ENCODE measurements at places on chromosomes 6 and 20.

DNA sequence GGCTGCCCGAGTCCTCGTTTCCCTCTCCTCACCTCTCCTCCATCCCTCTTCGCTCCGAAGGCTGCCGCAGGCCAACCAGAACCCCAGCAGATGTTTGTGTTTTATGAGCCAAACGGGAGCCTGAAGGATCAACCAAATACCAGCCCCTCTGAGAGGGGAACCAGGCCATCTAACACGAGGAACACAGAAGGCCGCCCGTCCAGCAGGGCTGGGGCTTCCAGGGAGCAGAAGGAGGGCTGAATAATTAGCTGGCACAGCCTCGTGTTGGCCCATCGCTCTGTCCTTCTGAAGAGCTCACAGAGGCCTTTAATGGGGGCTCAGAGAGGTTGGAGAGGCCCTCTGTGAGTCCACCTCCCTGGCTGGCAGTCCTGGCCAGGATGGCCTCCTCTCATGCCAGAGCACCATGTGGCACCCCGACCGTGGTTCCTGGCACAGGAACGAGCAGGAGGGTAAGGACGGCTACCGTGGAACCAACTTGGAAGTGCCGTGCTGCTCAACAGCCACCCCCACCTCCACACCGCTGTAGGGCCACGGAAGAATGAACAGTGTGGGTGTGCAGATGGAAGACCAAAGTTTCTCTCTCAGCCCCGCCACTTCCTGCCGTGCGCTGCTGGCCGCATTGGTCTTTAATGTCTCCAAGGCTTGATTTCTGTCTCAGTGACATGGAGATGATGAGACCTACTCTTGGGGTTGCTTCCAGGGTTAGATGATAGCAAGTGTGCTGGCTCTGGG is 155.2 kb downstream of the SCML4 start:
- DNase-seq = no peak

- DNase-seq = no peak
Observed at GRCh38 chr6:131288214-131288613, 152.9 kb downstream of the AKAP7 start.

GRCh38 chr6:106979435-106979884 is 4.9 kb upstream of the CD24 start:
- DNase-seq = peak; percentile 64

DNA sequence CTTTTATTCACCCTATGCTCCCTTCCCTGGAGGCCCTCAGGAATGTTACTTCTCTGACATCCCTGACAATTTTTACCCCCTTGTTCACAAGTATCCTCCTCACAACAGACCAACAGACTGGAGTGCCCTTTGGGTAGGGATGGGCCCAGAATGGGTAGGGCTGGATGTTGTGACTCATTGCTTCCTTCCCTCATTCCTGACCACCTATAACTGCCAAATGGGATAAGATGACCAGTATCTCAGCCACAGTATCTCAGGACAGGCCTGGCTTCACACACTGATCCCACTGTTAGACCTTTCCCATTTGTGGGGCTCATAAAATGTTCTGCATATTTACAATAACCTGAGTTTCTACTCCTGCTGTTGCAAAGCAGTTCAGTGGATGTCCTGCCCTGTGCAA is 223.0 kb upstream of the LRFN2 start:
- DNase-seq = no peak

DNA sequence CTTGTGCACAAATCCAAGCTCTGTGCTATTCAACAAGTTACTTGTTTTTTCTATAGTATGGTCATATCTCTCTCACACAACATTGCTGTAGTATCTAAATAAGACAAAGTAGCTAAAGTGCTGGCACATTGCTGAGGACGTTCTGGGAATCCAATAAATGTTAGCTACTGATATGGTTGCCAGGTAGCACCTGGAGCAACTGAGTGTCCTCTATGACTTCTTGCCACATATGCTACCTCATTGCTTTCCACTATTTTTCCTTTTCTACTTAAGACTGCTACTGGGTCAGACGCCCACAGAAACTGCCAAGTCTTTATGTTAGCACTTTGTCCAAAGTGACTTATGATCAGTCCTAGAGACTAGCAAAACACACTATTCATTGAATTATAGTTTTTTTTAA is 85.3 kb downstream of the SYCP2 start:
- DNase-seq = no peak

DNA sequence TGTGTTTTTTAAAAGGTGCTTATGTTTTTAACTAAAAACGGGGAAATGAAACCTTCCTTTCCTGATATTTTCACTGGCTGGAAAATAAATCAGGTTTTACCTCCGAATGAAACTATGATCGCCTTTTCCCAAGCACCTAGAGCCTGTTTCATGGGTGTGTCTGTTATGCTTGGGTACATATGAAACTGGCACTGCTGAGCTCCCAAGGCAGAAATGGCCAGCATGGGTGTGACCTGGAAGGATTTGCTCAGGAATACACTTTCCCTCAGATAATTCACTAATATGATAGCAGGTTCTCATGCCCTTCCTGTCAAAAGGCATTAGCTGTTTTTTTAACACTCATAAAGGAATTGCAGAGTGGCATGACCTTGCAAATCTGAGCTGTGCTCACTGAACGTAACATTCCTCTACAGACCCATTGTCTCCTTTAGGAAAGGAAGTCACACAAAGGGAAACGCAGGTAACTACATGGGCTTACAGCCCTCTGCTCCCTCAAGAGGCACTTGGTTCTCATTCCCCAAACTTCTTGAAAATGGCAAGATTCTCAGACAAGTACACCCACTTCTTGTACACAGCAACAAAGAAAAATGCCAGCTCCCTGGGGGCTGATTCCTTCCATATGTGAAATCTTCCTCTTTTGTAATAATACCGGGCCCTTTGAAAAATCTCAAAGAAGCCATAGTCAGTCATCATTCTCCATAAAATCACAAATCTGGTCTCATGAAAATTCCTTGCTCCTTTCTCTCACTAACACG is 72.7 kb downstream of the METTL24 start:
- no peak for DNase-seq

DNA sequence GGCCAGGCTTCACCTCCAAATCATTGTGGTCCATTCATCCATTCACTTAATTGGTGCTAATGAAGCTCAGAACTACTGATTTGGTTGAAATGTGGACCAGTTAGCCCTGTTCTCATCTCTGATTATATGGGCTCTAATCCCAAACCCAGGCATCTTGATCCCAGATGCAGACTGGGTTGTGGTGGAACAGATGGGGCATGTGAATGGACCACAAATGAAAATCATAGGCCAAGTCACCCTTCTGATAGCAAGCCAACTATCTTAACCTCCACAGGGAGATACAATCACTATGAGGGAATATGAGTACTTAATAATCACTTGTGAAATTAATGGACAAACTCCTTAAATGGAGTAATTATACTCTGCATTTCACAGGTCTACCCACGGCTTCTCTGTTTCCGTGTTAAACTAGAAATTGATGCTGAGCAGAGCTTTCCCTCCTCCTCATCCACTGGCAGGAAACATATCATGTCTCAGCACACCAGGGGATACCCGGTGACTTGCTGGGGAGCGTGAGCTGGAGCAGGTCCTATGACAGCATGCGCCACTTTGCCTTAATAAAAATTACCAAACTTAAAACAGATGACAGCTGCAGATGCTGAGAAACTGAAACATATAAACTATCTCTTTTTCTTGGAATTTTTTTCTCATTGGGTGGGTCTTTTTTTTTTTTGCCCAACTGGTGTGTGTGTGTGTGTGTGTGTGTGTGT is 108.8 kb upstream of the HEY2 start:
- DNase-seq = no peak

DNA sequence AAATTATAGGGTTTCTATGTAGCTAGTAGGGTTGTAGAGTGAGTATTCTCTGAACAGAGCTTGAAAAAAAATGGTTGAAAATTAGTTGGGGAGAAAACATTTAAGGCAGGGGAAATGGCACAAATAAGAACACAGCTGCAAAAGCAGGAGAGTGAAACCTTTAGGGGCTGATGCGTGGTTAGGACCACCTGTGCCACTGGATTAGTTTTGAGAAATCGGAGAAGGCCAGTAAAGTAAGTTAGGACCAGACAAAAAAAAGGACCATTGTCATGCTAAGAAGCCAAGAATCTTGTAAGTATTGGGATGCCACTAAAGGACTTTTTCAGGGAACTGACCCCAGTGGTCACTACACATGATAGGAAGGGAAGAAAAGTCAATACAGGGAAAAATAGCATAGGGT is 9.4 kb downstream of the PLAGL1 start:
- DNase-seq = no peak

GRCh38 chr6:80959034-80959433 is 793.4 kb downstream of the TENT5A start:
- no peak for DNase-seq

GRCh38 chr20:24994470-24995368 is 2.2 kb upstream of the APMAP start:
- peak; percentile 76 for DNase-seq

DNA sequence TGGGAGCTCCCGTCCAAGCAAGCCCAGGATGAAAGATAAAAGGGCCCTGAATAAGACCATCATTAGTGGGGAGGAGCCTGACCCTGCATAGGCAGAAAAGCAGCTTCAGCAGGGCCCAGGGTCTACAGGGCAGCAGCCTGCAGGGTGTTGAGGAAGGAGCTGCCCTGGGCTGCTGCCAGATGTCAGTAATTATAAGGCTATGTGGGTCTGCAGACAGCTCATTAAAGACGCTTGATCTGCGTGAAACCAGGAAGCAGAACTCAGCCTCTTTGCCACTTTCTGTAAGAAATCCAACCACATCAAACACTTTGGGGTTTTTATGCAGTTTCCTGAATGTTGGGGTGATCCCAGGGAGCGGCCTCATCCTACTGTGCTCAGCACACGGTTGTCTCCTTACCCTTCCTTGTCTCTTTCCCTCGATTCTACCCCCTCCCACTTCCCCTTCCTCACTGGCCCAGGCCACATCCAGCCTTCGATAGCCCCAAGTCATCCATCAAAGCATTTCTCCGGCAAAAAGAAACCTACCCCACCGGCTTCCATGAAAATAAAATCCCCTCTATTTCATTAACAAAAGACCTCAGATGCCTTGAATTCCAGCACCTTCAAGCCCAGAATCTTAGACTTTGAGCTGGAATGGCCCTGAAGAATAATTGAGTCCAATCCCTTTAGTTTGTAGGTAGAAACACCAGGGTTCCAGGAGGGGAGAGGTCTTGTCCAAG is 1.0 kb upstream of the TGM6 start:
- no peak for DNase-seq

DNA sequence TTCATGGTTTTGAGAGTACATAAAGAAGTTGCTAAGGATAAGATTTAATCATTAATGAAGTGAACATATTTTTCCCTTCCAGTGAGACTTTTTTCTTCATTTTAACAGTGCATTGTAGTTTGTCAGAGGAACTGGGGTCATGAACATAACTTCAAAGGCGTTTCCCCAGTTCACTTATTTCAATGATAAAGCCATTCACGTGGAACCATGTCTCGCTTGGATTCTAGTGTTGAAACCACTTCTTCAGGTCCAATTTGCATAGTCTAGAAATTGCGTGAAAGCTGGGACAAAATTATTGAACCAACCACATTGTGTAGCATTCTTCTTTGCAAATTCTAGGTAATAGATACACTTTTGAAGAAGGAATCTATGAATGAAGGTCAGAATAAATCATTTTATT is 197.0 kb downstream of the CLIC5 start:
- DNase-seq = no peak

- DNase-seq = no peak
Observed at GRCh38 chr6:157036245-157036711, 259.1 kb downstream of the ARID1B start.

DNA sequence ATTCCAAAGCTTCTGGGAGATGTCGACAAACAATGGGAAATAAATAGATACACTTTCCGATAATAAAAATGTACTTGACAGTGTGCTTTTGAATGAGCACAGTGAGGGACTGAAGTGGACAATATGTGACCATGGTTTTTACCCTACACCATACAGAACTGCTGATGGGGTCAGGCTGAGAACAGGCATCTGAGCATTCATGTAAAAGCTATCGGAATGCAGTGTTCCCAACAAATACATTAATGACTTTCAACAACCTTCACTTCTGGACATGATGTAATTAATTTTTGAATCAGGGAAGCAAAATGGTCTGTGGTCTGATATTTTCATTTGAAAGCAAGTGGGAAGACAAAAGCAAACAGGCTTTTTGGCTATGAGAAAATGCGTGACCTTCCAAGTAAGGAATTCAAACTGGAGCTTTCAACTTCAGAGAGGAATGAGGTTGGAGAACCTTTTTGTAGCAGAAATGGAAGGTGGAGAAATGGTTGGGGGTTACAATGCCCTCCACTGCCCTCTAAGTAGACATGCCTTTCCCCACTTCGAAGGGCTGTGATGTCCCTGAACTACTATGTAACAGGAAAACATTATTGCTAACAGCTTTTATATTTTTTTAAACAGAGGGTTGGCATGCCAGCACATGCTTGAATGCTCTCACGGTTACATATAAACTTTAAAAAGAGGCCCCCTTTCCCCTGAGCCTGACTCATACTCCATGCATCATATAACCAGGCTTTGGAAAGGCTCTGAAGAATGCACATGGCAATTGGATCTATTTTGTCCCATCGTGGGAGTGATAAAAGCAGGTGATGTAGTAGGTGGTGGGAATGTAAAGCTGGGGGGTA is 203.5 kb upstream of the CITED2 start:
- DNase-seq = no peak

GRCh38 chr20:52972190-52972937 is at the start of gene TSHZ2:
Gene TSHZ2, plus strand, starts transcription at chr20:52972358. Its CDS starts 936 bp downstream, at chr20:52973294.
- no peak for DNase-seq

DNA sequence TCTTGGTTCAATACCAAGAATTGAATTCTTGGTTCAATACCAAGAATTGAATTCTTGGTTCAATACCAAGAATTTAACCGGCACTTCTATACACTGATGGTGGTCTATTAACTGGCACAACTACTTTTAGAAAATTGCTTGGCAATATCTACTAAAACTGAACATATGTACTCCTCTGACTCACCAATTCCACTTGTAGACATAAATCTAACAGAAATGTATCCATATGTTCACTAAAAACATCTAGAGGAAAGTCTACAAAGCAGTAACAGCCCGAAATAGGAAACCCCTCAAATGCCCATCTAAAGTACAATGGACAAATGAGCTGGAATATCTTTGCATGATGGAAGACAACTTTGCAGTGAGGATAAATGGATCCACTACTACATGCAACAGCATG is 71.9 kb downstream of the KIF16B start:
- DNase-seq = no peak

GRCh38 chr6:148770408-148771211 is 23.8 kb downstream of the UST start:
- no peak for DNase-seq

- DNase-seq = no peak
Observed at GRCh38 chr6:139887275-139887674, 512.8 kb upstream of the CITED2 start.

DNA sequence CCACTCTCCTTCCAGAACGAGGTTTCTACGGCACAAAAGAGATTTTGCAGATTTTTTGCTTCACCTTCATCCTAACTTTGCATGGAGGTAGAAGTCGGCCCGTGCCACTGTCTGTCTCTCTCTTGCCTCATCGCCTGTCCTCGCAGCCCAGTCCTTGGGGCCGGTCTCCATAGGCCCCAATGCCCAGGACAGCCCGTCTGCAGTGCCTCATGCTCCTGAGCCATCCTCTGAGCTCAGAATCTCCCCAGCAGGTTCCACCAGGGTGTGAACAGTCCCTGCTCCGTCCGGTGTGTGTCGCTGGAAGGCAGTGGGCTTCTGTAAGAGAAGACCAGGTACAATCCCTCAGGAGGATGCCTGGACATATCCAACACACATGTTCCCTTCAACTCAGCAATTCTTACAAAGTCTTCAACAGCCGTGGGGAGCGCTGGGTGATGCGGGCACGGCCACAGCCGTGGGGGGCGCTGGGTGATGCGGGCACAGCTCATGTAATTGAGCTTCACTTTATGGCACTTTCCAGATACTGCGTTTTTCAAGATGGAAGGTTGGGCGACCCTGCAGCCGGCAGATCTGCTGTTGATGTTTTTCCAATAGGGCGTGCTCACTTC is 231.9 kb downstream of the DLL1 start:
- DNase-seq = no peak

GRCh38 chr6:158969148-158969547 is 30.9 kb downstream of the RSPH3 start:
- no peak for DNase-seq
